Left ventricle myocardium inferior (tissue), 1 donor: ENCODE measurements at places on chromosomes 16 and 17.
A peak's percentile ranks its signal among the peaks of the same experiment; 100 is the strongest.

GRCh38 chr17:14282726-14283125 lies 18.2 kb upstream of the HS3ST3B1 start:
- DNase-seq, result no peak

DNA sequence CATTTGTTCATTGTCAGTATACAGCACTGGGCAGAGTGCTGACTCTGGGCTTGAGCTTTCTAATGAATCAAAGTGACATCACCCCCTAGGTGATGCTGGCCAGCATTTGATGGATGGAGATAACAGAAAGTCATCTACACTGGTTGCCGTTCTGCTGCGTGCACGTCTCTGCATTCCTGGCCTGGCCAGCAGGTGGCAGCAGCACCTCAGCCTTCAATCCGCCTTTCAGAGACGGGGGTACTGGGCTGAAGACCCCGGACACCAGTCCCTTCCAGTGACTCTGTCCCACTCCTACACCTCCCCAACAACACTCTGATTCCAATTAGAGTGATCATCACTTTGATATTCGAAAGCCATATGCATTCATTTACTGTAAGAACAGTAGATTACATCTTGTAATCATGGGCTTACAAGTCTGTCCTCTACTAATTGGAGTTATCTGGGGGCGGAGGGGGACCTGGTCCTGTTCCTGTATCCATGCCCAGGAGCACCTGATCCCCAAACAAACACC lies 6.0 kb downstream of the CPSF4L start:
- DNase-seq, result peak; percentile 50

DNA sequence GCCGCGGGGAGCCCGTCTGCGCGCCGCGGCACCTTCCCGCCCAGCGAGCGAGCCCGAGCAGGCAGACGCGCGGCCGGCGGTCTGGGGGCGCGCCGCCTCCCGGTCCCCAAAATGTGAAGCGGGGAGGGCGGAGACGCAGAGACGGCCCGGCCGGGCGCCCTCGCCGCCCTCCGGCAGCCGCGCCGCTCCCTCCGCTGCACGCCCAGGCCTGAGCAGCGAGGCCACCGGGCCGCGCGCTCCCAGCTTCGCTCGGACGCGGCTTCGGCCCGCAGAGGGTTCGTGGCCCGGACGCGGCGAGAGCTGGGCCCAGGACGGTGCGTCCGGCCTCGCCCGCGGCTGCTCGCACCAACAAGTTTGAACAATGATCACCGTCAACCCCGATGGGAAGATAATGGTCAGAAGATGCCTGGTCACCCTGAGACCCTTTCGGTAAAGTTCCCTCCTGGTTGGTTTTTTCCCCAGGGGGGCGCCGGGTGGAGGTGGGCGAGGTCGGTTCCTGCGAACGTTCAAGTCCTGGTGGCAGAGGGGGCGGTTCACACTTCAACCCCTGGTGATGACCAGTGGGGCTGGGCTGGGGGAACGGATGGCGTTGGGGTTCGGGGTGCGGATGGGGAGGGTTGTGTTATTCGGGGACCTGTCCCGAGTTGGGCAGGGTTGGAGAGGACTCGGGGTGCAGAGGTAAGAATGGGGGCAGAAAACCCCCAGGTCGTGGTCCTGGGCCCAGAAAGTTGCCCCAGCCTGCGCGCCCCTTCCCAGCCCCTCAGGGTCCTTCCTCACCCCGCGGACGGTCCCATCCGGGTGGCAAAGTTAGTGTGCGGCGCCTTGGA lies 678 bp downstream of the MGAT5B start:
- DNase-seq, result no peak

DNA sequence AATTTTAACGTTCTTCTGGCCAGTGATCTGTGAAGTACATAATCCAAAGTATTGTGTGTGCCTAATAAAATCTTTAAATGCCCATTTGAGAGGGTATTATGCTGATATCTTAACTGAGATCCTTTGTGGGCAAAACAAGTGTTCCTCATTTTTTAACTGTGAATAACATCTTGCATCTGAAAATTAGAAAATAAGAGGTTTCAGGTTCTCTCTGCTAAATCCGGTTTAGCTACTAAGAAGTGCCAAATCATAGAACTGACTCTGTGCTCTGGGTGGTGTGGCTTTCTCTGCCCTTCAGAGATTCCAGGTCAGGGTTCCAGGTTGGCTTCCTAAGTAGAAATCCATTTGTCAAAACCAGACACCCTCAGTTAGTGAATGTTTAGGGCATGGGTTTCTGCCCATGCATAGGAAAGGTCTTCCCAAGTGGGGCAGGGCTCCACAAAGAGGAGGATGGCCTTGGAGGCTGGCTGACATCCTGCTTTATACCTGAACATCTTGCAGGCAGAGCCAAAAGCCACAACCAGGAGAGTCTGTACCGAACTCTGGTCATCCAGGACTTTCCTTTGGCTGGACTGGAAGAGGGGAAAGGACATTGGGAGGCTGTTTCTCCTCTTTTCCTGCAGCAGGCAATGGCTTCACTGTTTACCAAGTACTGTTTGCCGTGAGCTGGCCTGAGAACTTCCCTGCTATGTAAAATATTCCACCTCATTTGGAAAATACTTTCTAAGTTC lies 8.5 kb downstream of the ALDH3A2 start:
- no peak for DNase-seq

- DNase-seq, result no peak
Measured at GRCh38 chr17:77717941-77718668, 240.4 kb upstream of the TNRC6C start.

DNA sequence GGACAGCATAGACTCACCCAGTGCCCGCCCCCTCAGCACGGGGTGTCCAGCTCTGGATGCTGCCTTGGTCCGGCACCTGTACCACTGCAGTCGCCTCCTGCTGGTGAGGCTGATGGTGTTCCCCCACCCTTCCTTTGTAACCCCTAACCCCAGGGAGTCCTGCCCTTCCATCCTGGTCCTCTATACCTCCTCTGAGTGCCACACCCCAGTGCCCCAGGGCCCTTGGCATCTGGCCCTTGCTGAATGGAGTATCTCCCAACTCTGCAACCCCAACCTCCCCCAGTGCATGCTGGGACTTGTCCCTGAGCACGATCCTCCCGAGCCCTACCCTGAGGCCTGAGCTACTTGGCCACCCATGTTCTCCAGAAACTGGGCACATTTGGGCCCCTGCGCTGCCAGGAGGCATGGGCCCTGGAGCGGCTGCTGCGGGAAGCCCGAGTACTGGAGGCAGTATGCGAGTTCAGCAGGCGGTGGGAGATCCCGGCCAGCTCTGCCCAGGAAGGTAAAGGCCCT lies 15.8 kb downstream of the RIPOR1 start:
- no peak for DNase-seq

- DNase-seq, result no peak
Measured at GRCh38 chr17:59826706-59827453, 65.9 kb downstream of the TUBD1 start.

- no peak for DNase-seq
Measured at GRCh38 chr16:89458967-89459366, 31.4 kb downstream of the ANKRD11 start.

DNA sequence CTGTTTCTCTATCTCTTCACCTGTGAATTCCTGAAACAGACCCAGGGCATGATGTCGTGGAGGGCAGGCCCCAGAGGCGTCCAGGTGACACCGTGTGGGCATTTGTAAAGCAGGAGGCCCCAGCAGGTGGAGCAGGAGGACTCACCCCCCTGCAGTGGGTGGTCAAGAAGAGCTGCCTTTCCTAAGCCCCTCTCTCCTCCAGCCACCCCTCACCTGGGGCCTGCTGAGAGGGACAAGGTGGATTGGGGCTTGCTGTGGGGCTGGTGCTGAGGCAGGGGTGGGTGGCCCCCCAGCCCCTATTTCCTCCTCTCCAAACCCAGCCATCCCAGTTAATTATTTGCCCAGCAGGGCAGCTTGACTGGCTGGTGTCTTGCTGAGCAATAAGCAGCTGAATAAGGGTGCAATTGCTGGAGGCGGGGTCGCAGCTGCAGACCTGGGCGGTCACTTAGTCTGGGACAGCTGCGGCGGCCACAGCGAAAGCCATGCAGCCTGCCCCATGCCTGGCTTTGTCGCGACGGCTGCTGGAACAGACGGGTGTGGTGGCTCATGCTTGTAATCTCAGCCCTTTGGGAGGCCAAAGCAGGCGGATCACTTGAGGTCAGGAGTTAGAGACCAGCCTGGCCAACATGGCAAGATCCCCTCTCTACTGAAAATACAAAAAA lies 56.4 kb downstream of the JPH3 start:
- no peak for DNase-seq

- DNase-seq, result no peak
Measured at GRCh38 chr17:81166033-81166492, at the start of gene AATK. TSS of gene AATK (minus strand) at chr17:81166221. CDS start at chr17:81165992, 229 bp downstream.

DNA sequence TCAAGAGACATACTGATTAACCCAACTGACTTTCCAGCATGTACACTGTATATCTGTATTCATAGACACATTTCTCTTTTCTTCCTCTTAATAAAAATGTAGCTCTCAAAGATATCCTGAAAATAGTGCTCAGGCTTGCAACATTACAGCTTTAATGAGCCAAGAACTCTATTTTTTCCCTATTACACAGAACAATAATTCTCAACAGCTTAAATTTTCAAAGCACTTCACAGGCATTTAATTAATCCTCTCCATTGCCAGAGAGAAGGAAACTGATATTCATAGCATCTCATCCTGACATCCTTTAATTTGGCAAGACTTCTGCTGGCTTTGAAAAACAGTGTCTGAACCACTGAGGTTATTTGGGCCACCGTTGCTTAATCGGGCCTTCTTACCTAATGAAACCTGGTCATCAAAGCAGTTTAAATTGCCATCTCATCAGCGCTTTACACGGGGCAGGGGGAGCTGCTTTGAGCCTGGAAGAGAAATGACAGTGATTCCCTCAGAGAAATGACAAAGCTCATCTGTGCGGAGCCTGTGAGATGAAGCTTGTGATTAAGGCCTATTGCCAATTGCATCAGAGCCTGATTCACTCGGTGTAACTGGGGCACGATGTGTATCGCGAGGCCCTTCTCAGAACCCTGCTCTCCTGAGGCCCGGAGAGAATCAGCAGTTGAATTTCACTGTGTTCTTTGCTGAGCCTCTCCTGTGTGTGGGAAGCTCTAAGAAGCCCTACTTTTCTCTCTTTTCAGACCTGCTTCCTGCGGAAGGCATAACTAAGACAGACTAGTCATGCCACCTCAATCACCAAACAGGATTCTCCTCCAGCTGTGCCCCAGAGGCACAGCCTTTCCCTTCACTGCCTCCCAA lies 8.5 kb upstream of the SIAH1 start:
- no peak for DNase-seq

DNA sequence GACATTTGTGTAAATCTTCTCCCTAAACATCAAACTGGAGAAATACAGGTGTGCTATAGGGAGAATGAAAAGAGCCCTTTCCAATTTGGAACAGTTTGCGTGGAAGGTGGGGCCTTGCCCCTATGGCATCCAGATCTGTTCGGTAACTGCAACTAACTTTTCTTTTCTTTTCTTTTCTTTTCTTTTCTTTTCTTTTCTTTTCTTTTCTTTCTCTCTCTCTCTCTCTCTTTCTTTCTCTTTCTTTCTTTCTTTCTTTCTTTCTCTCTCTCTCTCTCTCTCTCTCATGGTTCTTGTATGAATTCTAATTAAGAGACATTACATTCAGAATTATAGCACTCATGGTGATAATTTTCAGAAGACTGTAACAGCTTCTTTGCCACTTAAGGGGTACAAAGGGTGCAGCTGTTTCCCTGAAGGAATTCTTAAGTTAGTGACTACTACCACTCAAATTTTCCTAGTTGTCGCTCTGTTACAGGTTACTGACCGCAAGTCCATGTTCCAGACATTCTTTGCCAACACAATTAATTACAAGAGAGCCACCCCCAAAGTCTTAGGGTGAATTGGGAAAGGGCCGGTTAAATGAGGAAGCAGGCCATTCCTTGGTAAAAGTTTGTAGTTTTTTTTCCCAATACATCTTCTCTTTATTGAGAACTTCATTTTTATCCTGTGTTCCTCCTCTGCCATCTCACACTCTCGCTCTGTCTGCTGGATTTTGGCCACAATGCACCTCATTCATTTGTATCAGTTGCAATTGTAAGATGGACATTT lies 69.8 kb downstream of the KSR1 start:
- DNase-seq, result no peak

GRCh38 chr17:1789936-1790335 lies 28.1 kb downstream of the SERPINF1 start:
- DNase-seq, result no peak

DNA sequence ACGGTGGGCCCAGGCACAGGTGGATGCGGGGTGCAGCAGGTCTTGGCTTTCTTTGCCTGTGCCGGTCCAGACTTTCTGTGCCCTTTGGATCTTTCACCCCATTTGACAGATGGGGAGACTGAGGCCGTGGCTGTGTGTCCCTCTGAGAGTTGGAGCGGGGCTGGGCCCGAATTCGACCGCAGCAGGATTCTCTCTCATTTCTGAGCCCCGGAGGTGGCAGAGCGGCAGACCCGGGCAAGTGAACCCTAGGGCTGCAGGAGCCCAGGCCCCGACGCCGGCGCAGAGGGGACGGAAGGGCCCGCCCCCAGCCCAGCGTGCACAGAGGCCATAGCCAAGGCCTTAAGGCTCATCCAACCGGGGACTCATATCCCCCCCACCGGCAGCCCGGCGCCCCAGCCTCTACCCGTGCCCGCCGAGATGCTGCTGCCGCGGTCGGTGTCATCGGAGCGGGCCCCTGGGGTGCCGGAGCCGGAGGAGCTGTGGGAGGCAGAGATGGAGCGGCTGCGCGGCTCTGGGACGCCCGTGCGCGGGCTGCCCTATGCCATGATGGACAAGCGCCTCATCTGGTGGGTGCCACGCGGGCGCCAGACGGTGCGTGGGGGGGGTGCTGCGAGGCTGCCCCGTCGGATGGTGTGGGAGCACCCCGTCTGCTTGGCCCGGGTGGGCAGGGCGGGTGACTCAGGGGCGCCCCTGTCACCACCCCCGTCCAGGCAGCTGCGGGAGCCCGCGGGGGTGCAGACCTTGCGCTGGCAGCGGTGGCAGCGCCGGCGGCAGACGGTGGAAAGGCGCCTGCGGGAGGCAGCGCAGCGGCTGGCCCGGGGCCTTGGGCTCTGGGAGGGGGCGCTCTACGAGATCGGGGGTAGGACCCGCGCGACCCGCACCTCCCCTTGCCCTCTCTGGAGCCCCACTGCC lies 857 bp downstream of the TMC8 start:
- DNase-seq, result no peak

DNA sequence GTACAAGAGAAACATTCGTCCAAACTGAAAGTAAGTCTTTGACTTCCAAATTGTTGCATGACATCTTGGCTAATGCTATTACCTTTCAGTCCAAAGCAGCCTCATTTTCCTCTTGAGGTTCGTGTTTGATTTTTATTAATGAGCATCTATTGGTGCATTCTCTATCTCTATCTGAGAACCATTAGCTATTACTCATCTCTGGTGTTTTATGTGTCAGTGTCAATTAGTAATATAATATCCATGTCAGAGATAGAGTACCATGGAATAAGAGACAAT lies 388.1 kb upstream of the GOT2 start:
- DNase-seq, result no peak

GRCh38 chr16:29126057-29126494 lies 141.2 kb downstream of the LAT start:
- DNase-seq, result no peak

DNA sequence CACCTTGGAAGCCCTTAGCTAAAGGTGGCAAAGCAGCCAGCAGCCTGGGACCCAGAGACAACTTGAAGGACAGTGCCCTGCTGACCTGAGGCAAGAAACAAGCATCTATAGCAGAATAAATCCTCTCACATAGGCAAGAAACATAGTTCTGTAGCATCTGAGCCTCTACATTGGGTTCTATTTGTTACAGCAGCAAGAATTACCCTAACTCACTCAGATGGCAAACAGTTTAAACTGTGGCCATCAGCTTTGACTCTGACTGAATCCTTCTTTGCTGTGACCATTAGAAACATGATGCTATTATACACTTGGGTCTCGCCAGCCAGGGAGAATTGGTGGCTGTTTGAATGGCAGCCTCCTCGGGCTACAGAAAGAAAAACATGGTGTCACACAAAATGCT lies 53.1 kb upstream of the CCL1 start:
- no peak for DNase-seq

GRCh38 chr16:11424118-11424460 lies 78.8 kb downstream of the RMI2 start:
- DNase-seq, result no peak
